Left hindlimb (tissue), 1 donor: ENCODE measurements at places on chromosomes 3 and 15.
A peak's percentile ranks its signal among the peaks of the same experiment; 100 is the strongest.

DNA sequence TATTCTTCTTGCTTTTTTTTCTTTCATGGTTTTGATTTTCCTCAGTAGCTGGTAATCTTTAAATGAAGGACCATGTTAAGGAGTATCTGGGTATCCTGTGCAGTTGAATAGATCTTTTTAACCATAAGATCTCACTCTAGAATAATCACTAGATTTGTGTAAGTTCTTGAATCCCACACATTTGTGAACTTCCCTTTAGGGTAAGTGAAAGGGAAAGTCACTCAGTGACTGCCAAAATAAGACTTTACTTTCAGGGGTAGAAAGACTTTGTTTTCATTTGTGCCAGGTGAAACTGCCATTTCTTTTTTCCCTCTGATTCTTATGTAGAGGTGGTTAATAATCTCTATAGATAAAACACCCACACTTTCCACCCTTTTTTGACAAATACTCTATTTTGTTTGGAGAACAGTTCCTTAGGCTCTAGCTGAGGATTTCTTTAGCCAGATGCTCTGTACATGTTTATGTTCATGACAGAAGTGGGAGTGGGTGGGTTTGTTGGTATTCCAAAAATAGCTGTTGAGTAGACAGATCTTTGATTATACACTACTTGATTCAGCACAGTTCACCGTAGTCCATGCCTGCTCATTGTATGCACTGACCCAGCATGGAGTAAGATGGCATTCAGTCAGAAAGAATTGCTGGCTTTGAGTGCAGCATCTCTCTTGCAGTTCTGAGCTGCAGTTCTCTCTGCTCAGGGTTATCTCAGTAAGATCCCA lies 28.5 kb downstream of the LRRC49 start:
- no peak for DNase-seq

DNA sequence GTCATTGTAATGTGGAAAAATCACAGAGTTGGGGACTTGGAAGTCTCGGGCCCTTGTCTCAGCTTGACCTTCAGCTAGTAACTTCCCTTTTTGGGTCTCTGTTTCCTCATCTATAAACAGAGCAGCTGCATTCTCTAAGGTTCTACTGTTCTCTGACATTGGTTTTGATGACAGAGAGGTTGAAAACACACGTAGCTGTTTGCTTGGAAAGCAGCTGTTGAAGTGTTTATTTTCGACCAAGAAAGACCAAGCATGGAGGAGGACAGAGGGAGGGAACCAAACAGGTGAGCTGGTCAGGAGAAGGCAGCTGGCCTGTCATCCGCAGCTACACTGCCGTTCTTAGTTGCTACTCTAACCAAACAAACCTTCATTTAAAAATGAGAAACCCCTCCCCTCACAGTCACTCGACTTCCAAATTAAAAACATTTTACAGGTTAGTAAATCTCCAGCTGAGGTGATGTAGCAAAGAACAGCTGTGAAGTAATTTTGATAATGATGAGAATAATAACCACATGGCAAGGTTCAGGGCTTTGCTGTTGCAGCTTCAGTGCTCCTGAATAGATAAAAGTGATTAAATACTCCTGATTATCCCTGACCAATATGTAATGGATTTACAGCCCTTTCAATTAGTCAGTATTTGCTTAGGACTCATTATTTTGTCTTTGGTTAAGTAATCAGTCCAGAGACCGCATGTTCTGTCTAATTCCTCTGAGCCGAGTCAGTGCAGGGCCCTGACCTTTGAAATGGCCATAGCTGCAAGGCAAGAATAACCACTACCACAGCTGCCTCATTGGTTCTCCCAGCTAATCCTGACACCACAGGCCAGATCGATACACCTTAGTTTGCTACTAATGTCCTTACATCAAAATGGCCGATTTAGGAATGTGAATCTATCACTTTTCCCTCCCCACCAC lies 65.3 kb downstream of the MEIS2 start:
- DNase-seq = no peak

GRCh38 chr15:74844319-74845207 lies 1.6 kb upstream of the ULK3 start:
- no peak for DNase-seq

DNA sequence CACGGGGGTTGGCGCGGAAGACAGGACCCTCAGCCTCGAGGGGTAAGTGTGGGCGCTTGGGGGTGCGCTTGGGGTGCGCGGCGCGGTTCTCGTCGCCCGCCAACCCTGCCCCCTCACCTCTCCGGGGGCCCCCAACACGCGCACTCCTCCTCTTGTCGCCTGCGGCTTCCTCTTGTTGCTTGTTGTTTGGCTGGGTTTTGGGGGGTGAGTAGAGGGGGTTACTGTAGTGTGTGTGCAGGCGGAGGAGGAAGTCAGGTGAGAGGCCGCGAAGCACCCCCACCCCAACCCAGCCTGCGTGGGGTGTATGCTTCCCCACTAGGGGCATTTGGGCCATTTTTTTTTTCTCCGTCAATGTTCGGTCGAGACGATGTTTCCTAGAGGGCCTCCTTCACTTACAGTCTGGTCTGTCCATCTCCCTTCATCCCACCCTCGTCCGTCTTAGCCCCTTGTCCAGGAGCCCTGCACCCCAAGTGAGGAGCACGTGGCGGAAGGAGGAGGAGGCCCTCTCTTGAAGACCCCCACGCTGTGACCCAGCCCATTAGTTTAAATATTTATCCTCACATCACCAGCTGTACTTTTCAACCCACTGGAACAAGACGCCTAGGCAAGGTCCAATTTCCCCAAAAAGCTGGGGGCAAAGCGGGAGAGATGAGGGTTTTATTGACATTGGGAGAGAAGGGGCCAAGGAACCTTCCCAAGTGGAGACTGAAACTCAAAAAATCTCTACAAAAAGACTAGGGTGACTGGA lies 20.4 kb upstream of the SATB1 start:
- no peak for DNase-seq

DNA sequence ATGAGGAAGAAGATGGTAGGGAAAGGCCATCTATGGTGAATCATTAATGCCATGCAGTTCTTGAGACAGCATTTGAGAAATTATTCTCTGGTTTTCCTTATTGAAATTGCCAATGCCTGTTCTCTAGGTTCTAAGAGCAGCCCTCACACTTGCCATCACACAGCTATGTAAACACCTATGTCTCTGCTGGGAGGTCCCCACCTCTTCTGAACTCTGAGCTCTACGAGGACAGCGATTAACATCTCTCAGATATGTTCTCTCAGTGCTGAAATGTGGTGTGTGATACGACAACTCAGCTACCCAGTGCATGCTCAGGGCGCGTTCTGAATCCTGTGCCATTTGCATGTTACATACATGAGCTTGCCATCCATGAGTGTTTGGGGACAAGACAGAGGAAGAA lies 131.3 kb upstream of the CTDSPL start:
- no peak for DNase-seq

DNA sequence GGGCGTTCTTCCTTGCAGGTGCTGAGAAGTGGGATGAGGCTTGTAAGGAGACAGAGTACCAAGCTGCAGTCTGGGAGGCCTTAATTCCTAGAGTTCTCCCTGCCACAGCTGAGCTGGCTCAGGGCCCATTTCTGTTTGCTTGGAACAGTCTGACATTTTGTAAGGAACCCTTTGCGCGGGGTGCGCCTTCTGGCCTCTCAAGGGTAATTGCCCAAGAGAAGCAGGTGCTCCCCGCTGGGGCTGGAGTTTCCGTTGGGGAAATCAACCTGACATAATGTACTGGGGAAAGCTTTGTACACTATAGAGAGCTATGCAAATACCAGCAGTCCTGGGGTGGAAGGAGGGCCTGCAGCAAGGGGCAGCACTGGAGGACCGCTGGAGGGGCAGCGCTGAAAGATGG lies 83.6 kb downstream of the HMG20A start:
- no peak for DNase-seq

DNA sequence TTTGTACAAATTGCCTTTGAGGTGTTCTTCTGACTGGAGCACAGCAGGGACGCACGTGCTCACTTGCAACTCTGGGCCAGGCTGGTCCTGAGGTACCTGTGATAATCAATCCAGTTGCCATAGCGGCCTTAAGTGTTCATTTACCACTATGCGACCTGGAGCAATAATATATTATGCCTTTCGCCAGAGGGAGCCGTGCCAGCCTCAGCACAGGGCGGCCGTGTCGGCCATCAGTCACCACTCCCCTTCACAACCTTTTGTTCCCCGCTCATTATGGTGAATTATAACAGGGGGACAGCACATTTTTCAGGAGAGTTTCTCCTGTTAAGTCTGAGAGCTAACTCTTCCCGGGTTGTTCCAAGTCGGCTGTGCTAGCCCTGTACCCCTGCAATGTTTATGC lies 289.7 kb downstream of the RORA start:
- DNase-seq = no peak

GRCh38 chr15:79593119-79593869 lies 161.2 kb downstream of the MINAR1 start:
- no peak for DNase-seq

DNA sequence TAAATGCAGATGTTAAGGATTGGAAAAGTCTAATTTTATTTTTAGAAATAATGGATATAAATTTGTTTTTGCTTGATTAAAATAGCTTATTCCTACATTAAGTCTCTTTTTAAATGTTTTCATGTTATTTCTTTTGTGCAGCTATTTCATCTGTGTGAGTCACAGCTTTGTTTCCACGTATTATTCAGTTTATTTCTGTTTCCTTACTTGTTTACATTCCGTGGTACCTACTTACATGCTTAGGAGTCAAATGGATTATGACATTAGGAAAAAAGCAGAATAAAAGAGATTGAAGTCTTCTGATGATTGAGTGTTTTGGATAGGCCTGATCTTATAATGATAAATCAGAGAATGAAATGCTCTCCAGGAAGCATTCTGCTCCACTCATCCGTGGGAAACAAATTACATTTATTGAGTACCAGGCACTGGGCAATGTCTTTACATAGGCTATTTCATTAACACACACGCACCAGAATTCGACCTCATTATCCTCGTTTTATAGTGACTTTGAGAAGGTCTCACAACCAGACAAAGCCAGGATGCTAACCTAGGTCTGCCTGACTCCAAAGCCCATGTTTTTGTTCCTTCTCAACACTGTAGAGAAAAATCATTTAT lies 38.1 kb upstream of the RASA2 start:
- no peak for DNase-seq

DNA sequence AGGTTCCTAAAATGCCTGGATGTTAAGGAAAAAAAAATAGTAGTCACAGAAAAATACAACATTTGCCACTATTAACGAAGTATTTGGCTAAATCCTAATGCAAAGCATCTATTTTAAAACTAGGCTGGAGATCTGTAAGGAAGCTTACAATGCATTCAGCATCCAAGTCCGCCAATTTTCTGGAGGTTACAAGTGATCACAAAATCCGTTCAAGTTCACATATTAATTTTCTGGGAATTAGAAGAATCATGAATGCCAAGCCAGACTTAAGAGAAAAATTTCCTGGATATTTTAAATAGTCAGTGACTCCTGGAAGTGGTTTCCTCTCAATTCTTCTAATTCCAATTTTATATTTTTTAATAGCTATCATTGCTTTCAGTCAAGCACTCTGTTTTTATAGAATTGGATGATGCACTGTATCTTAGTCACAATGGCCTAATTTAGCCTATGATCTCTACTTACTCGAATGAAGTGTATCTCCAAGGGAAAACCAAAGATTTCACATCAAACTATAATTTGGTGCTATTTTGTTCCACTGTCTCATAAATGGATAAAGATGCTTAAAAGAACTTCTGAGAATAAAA lies 60.4 kb downstream of the P3H2 start:
- DNase-seq = no peak

GRCh38 chr3:188169830-188170455 lies 16.0 kb downstream of the LPP start:
- DNase-seq = no peak

- DNase-seq = no peak
Observed at GRCh38 chr15:87213626-87214025, 1042.9 kb downstream of the NTRK3 start.

- DNase-seq = no peak
Observed at GRCh38 chr3:62371720-62372591, 1.4 kb downstream of the FEZF2 start.

- DNase-seq = no peak
Observed at GRCh38 chr15:94670438-94671034, 439.2 kb downstream of the MCTP2 start.

- peak; percentile 8 for DNase-seq
Observed at GRCh38 chr15:68383161-68384074, 48.5 kb downstream of the ITGA11 start.

GRCh38 chr3:42678447-42678846 lies 6.9 kb upstream of the KLHL40 start:
- DNase-seq = peak; percentile 10

- DNase-seq = no peak
Observed at GRCh38 chr3:148532774-148533173, 164.9 kb upstream of the AGTR1 start.

GRCh38 chr3:143188881-143189280 lies 69.3 kb downstream of the CHST2 start:
- DNase-seq = no peak

DNA sequence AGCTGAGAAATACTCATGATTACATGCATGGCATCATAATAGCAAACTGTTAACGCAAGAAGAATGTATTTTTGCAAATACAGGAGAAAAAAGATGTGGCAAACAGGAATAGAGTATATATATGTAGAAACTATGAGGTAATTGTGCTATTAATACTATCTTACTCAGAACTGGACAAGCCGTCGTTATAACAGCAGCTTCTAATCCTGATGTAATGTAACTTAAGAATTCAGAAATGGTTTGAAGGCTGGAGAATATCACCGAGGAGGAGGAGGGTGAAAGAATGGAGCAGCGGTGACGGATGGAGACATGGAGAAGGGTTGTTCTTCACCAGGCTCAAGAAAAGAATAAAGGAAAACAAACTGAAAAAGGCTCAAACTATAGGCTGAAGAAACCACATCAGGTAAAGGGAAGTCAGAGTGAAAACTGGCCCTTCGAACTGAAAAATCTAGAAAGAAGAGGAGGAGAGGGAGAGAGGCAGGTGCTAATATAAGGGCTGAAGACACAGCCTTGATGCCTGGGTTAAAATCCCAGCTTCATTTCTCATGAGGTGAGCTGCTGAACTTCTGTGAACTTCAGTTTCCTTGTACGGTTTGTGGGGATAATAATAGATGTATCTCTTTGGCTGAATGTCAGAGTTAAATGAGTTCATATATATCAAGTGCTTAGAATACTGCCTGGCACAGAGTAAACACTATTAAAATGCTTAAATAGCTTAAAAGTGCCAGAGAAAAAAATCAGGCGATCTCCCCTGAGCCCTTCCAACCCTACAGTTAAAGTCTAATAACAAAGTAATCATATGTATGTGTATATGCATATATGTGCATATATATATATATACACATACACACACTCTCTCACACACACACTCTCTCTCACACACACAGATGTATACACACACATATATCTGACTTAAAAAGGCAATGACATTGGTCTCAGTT lies 43.9 kb downstream of the GOLIM4 start:
- no peak for DNase-seq

- peak; percentile 84 for DNase-seq
Observed at GRCh38 chr3:126530171-126531050, 6.5 kb downstream of the CHST13 start.
